ENCODE measurements at places on chromosomes 11 and 22.

DNA sequence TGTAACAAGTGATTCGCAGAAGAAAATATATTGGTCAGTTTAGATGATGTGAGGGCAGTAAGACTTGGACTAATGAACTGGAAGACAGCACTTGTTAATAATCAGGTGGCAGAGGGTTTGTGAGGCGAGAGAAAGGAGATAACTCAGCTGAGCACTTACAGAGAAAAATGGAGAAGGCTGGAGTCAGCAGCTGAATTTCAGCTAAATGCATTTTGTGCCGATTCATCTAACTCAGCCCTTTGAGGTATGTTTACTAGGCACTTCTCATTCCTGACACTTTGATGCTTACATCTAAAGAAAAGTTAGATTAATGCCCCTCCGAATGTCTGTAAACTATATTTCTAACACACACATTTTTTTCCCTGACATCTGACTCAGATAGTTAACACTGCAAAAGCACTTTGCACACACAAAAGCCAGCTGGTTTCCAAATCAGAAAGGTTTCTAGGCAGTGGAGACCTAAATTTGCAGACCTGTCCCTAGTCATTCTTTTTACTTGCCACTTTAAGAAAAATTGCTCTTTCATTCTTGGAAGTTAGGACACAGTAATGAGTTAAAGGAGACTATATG is 859.5 kb upstream of the CCDC90B start:
- no peak for DNase-seq

GRCh38 chr22:40328546-40329456 is 17.5 kb upstream of the ADSL start:
- DNase-seq = no peak

DNA sequence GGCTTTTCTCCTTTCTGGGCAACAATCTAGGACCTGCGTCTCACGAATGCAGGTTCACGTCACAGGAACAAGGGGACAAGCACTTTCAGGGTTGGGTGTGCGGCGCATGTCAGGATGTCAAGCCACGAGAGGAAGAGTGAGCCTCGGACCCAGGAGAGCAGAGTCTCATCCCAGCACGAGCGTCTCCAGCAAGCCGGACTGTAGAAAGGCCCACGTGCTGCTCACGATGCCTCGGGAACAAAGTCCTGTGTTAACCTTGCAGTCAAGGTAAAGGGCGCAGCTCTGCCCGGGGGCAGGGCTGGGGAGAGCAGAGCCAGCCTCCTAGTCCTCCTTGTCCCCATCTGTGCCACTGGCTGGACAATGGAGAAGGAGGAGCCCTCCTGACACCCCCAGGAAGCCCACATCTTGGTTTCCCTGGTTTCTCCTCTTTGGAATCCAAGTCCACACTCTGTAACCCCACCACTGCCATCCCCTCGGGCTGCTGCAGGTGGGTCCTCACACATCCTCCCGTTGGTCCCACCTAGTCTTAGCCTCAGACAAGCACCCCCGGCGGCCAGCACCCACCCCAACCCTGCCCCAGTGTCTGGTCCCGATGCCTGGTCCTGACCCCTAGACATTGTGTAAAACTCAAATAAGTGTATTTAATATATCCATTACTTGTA is 63.4 kb downstream of the CELSR1 start:
- DNase-seq = no peak

DNA sequence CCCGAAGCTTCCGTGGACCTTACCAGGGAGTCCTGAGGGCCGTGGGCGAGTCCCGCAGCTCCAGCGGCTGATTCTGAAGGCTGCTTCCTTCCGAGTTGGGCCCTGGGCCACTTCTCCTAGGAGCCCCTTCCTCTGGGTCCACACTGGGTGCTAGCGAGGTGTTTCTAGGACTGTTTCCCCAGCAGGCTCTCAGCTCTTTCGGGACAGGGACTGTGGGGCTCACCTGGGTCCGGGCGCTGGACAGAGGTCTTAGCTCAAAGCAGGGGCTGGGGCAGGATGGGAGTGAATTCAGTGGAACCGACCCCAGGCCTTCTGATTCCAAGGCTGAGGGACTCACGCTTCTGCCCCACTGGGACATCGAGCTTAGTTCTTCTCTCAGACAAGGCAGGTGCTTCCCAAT is 29.3 kb upstream of the CSNK1E start:
- no peak for DNase-seq

DNA sequence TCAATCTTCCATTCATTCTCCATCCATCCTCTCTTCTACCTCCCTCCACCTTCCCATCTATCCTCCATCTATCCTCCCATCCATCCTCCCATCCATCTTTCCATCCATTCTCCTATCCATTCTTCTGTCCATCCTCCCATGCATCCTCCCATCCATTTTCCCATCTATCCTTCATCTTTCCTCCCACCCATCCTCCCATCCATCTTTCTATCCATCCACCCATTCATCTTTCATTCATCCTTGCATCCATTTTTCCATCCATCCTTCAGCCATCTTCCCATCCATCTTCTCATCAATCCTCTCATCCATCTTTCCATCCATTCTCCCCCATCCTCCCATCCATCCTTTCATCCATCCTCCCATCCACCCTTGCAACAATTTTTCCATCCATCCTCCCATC is 27.5 kb downstream of the IGLL1 start:
- no peak for DNase-seq

- DNase-seq = no peak
These were observed 7.0 kb downstream of the RIBC2 start for GRCh38 chr22:45420539-45420938.

- DNase-seq = no peak
These were observed 375.0 kb downstream of the NTM start for GRCh38 chr11:131745405-131745804.

GRCh38 chr11:2444821-2445745 is at the start of gene KCNQ1:
TSS of gene KCNQ1 (plus strand) at chr11:2445008. CDS start at chr11:2445099, 91 bp downstream.
- DNase-seq = no peak

Measured in fibroblast of skin of left quadriceps (primary cell).